ENCODE measurements at places on chromosomes 6 and 20.

- no peak for DNase-seq
Measured at GRCh38 chr20:24950836-24951525, 1.9 kb downstream of the CST7 start.

DNA sequence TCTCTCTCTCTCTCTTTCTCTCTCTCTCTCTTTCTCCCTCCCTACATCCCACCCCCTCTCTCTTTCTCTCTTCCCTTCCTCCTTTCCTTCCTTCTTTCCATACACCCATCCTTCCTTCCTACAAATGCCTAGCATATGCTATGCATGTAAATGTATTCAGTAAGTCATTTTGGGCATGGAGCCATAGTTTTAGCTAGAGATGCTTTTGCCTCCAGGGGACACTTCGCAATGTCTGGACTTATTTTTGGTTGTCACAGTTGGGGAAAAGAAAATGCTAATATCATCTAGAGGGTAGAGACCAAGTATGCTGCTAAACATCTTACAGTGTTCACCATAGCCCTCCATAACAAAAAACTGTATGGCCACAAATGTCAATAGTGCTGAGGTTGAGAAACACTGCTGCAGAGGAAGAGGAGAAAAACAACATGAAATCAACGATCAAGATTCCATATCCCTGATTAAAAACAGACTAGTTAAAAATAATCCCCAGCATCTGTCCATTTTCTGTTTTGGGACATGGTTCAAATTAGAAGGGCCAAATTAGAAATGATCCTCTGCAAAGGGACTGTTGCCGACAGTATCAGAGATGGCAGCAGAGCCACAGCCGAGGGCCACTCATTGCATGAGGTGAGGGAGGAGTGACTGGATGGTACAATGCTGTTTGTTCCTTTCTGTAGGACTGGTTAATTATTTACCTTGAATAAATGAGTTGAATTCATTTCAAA, 152.7 kb downstream of the SH3BGRL2 start:
- DNase-seq = no peak

DNA sequence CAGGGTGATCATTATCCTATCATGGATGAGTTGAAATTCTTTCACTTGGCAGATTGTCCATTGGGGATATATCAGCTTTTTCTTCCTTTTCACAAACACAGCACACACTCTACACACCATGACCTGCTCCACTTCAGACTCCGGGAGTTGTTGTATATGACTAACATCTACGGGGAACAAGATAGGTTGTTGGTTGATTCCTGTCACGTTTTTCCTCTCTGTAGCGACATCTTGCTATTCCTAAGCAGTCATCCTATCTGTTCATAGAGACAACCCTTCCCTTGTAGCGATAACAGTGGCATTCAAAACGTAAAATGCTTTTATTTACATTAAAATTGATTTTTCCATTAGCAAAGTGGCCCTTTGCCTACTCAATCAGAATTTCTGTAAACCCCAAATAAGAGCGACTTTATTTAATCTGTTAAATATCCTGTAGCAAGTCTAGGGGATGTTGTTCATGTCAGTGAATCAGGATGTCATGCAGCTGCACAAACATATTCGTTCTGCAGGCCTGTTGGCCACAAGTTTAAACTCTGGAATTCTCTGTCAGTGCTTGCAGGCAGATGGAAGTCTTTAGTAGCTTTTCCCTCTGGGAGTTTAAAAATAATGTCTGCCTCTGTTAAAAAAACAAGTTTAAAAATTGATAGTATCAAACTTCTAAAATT, 23.1 kb downstream of the PHACTR2 start:
- DNase-seq = no peak

DNA sequence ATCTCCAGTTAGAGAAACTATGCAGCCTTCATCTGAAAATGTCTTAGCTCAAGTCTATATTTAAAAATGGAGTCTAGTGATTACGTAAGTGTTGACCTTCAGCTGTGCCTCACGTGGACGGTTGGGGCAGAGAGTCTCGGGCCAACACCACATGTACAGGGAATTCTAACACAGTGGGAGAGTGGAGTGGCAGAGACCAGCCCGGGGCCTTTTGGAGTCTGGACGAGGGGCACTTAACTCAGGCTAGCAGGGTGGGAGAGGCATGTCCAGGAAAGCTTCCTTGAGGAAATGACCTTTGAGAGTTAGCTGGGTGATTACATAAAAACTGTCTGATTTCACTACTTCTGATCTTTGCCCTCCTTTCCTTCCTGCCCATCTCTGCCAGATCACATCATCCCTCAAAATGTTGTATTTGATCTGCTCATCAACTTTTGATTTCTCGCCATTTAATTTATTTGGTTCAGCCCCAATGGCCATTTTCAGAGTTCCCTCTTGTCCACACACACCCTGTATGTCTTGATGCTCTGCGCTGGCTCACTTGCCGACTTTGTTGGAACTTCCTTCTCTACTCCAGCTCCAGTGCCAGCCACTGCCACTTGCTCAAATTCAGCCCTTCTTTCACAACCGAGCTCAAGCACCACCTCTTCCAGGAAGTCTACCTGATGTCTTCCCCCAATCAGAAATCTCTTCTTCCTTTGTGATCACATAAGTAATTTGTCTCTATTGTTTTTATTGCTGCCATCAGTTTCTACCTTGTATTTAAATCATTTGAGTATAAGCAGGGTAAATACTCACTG, 2.6 kb downstream of the ARMC2 start:
- DNase-seq = no peak

DNA sequence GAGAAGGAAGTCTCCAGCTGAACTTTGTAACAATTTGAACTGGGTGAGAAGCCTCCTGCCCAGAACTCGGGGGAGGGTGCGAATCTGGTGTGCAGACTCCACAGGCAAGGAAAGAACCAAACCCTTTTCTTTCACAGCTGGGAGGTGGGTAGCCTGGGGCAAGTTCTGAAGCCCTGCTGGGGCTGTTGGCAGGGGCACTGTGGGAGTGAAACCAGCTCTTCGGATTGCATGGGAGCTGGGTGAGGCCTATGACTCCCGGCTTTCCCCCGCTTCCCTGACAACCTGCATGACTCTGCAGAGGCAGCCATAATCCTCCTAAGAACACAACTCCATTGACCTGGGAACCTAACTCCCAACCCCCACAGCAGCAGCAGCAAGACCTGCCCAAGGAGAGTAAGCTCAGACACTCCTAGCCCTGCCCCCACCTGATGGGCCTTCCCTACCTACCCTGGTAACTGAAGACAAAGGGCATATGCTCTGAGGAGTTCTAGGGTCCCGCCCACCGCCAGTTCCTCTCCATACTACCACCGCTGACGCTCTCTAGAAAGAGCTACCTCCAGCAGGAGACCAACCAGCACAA, 37.5 kb downstream of the SOD2 start:
- no peak for DNase-seq

DNA sequence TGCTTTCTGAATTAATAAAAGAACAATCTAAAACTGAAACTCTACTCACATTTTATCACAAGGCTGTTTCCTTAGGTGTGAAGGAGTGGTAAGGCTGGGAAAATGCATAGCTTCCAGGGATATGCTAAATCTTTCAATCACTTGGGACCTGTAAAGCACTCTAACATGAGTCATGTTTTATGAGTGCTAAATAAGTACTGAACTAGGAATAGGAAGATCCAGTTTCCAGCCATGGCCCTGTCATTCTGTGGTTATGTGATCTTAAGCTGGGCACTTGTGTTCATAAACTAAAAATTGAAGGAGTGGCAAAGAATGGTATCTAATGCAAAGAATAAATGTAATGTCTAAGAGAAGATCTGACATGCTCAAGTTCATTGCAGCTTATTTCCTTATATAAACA, 6.1 kb upstream of the TMEM200A start:
- DNase-seq = no peak

GRCh38 chr6:170201361-170201760, 89.5 kb downstream of the DLL1 start:
- no peak for DNase-seq

DNA sequence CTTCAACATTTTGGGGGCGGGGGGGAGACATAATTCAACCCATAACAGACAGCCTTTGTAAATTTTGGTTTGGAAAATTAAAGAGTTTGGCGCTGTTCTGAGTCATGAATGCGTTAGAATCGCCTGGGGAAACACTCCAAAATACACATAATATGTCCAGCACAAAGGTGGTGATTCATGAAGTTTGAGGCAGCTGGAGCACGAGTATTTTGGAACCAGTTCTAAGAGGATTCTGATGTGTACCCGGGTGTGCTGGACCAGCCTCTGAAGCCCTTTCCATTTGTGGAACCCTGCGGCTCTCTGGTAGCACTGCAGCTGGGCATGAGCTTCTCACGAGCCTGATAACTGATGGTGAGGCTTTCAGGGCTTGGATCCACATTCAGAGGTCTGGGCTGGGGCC, 4.7 kb downstream of the GMPR start:
- no peak for DNase-seq

DNA sequence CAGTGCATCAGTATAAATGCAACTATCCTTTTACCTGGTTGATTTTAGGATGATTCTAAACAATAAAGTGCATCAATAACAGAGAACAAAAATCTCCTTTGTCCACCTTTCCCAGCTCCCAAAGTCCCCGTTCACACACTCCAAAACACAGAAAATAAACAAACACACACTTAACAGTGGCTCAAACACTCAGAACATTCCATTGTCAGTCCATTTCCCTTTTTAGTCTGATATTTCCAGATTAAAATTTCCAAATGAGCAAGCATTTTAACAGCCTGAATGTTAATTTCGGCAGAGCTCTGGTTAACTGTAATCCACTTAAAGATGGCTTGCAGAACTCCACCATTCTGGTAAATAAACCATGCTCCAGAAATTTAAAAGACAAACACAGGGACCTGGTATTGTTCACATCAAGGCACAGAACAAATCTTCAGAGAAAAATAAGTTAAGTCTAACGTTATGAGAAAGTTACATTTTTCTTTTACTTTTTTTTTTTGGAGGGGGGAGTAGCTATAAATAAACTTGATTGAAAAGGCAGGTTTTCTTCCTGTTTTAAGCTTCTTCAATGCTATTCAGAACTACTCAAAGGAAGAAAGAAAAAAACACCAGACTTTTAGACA, 100.8 kb downstream of the DST start:
- DNase-seq = no peak

- no peak for DNase-seq
Measured at GRCh38 chr20:56985066-56985685, 281.3 kb downstream of the BMP7 start.

DNA sequence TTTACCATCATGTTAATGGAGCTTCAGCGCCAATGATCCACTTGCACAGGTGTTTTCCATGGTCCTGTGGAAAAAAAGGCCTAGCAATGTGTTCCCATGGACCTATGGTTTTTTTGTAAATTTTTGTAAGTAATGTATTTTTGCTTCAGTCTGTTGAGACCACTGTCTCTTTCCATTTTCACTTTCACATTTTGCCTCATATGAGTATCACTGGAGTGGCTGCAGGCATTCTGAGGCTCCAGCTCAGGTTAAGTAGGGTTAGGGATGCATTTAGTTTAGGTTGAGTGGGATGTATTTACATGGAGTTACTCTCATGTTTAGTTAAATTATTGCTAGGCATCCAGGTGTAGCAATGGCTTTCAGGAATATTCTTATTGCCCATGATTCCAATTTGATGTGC, 19.2 kb upstream of the LMBRD1 start:
- DNase-seq = no peak

DNA sequence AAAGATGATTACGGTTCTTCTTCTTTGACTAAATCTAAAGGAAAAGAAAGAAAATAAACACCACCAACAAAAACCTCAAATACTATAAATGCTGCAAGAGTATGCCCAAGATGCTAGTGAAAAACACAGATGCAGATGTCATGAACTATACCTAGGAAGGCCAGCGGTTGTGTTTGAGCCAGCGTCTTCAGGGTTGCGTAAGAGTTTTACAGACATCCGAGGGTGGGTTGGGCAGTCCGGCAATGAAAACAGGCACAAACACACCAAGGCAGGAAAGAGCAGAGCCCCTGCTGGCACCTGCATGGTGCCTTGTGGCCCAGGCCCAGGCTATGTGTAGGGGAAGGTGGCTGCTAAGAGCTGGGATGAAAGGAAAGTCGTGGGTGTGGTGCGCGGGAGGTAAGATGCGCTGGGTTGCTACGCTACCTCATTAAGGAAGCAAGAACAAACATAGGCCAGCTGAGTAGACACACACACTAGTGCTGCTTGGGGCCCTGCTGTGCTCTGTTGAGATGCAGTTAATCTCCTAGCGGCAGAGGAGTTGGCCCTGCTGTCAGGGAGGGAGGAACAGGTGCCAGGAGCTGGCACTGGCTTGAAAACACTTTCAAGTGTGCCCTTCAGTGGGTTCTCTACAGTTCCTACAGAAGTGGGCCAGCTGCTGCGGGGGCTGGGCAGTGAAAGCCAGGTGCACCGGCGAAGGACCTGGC, 170.2 kb upstream of the PLN start:
- no peak for DNase-seq

DNA sequence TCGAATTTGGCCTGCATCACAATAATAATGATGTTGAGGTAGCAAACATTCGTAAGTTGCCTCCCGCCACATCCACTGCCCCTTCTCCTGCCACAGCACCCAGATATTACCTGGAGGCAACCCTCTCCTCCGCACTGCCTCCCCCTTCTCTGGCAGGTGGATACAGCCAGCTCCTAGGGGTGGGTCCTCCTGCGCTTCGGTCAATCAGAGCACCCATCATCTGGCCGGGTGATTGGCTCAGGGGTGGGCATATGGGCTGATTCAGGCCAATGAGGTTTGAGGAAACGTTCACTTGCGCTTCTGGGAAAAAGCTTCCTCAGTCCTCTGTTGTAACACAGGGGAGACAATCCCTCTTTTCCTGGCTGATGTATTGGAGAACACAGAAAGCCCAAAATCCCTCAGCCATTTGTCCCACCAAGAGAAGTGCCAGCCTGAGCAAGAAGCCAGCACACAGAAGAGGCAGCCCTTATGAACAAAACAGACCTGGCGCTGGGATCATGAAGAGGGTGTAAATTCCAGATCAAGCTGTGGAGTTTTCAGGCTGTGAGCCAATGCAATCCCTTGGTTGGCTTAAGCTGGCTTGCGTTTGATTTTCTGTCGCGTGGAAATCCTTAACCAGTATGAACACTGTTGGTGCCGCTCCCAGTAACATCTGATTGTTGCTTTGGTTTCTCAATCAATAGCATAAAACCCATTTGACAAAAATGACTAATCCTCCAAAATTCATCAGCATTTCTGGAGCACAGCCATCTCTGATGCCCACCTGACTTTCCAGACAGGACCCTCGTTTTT, 82.2 kb downstream of the PRDM1 start:
- DNase-seq = no peak

GRCh38 chr6:128057541-128057940, 156.7 kb upstream of the THEMIS start:
- no peak for DNase-seq

DNA sequence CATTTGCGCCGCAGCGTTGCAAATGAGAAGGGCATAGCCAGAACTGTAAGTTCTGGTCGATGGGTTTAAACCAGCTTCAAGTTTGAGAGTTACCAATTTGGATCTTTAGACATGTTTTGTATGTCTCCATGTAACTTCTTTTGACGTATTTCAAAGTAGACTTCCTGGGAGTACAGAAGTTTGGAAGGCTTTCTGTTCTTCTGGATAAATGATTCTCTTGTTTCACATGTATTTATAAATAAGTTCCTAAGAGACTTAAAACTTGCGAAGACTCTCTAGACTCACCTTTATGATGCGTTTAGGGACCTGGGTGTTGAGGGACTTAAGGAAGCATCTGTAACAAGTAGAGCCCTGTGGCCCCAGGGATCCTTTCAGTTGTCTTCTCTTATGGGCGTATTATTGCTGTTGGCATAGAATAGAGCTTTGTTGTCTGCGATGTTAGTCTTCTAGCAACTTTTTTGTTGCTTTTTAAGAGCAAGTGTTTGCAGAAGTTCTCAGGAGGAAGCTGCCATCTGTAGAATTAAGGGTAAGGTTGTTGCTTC, 1.3 kb downstream of the CDYL start:
- DNase-seq = no peak

- no peak for DNase-seq
Measured at GRCh38 chr20:17543531-17544131, 12.5 kb upstream of the BFSP1 start.
